Muscle of leg (tissue), 16 donors: ENCODE measurements at places on chromosomes 12 and 14. TPM values are rescaled to one million over a fixed set of nuclear protein-coding genes. Genes with fewer than 3 reads are reported as not detected.

The PLBD1 gene
- 23.2 TPM for total RNA-seq

The TAPBPL gene
- 10.5 TPM for total RNA-seq

The DNAH10 gene
- 1.5 TPM for total RNA-seq

The RAB15 gene
- total RNA-seq: 15.7 TPM

The STAC3 gene
- 202 TPM for total RNA-seq
